Right renal pelvis (tissue), 4 donors: ENCODE measurements at places on chromosomes 6 and 20. TPM values are rescaled to one million over a fixed set of nuclear protein-coding genes. Genes with fewer than 3 reads are reported as not detected.

GRCh38 chr6:106547601-106548453 is 81.5 kb downstream of the RTN4IP1 start:
- DNase-seq = no peak

GRCh38 chr20:47758517-47759450 is 26.5 kb downstream of the SULF2 start:
- no peak for DNase-seq

GRCh38 chr20:54692168-54692887 is 216.9 kb downstream of the DOK5 start:
- DNase-seq = no peak

- no peak for DNase-seq
Measured at GRCh38 chr6:1796706-1797529, 187.2 kb downstream of the FOXC1 start.

DNA sequence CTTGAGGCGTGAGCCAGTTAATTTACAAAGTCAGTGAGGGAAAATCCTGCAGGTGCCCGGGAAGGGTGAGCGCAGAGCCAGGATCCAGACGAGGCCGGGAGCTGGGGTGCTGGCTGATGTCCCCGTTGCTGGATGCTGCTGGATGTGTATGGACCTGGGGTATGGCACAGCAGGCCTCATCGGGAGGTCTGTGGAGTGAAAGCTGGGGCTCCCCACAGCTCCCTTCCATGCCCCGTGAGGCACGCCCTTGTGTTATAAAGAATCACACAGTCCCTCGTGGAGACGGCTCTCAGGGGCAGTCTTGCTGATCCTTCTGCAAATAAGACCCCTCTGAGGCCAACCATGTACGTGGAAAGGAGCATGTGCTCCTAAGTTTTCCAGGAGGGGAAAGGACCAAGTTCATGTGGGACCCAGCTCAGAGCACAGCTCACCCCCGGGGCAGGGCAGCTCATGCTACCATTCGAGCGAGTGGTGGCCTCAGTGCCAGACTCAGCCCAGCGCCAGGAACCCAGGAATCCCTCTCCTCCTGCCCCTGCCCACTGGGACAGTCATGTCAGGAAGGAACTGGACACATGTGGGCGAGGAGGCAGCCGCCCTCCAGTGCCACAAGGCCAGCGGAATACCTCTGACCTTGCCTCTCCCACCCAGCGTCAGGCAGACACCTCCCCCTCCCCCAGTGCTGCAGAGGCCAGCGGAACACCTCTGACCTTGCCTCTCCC is 97.5 kb downstream of the CDH4 start:
- no peak for DNase-seq

- DNase-seq = no peak
Measured at GRCh38 chr20:11436113-11436905, 481.4 kb upstream of the BTBD3 start.

GRCh38 chr6:87183687-87184086 is 28.3 kb downstream of the ZNF292 start:
- DNase-seq = no peak

DNA sequence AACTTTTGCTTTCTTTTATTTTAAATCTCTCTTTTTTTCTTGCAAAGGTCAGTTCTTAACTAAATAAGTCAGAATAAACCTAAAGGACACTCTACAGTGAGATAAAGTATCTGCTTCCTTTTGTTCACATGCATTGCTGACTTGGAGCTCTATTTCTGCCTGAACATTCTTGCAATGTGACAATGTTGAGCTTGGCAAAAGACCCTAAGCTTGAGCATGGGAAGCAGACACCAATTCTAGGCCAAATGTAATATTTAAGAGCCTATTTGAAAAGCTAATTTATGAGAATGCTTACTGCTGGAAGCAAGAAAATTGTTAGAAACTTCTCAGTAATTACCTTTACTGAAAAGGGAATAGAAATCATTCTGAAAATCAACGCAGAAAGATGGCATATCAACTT is 556.2 kb downstream of the CBLN4 start:
- DNase-seq = no peak

DNA sequence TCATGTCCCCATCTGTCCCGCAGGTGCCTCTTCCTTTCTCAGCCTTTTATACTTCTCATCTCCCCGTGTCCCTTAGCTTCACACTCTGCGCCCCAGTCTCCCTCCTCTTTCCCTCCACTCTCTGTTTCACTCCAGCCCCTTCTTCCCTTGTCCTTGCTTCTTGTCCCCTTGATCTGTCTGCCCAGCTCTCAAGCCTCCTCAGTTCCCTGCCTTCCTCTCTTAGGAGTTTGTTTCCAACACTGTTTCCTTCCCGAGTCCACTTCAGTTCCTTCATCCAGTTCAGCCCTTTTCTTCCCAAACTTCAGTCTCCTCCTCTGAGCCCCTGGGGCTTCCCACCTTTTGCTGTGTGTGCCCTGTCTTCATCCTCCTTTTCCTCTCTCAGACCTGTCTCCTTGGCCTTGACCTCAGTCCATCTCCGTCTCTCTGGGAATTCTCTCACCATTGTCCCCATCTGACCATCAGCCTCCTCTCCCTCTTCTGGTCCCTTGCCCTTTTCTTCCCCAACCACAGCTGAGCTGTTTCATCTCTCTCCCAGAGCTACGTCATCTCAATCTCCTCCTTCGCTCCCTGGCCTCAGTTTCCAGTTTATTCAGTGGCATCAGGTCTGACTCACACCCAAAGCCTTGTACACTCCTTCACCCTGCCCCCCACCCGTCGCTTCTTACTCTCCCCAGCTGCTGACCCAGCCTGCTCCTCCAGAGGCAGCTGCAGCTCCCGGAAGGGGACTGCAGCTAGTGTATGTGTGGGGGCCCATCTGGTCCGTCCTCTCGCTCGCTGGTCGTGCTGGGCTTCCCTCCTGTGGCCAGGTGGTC is 2.7 kb upstream of the DDR1 start:
- DNase-seq = no peak

Gene C6orf15
- polyA plus RNA-seq = not detected

Gene DNAH8
- 0.27 TPM for polyA plus RNA-seq

Gene RAB32
- 28.1 TPM for polyA plus RNA-seq

Gene LZTS3
- 15.4 TPM for polyA plus RNA-seq

DNA sequence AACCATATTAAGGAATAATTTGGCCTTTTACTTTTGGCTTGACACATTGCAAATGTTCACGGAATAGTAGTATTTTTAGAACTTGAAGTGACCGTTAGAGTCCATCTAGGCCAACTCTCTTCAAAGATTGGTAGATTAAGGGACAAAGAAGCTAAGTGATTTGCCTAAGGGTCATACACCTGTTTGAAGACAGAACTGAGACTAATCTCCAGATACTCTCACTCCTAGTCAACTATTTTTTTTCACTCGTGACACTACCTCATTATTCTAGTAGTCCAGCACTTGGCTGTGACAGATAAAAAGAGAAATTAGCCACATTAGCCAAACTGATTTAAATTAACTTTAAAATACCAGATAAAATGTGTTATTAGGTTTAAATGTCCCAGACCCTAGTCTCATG is 10.6 kb downstream of the ACSS2 start:
- DNase-seq = no peak

Gene DEF6
- polyA plus RNA-seq = 4.1 TPM

DNA sequence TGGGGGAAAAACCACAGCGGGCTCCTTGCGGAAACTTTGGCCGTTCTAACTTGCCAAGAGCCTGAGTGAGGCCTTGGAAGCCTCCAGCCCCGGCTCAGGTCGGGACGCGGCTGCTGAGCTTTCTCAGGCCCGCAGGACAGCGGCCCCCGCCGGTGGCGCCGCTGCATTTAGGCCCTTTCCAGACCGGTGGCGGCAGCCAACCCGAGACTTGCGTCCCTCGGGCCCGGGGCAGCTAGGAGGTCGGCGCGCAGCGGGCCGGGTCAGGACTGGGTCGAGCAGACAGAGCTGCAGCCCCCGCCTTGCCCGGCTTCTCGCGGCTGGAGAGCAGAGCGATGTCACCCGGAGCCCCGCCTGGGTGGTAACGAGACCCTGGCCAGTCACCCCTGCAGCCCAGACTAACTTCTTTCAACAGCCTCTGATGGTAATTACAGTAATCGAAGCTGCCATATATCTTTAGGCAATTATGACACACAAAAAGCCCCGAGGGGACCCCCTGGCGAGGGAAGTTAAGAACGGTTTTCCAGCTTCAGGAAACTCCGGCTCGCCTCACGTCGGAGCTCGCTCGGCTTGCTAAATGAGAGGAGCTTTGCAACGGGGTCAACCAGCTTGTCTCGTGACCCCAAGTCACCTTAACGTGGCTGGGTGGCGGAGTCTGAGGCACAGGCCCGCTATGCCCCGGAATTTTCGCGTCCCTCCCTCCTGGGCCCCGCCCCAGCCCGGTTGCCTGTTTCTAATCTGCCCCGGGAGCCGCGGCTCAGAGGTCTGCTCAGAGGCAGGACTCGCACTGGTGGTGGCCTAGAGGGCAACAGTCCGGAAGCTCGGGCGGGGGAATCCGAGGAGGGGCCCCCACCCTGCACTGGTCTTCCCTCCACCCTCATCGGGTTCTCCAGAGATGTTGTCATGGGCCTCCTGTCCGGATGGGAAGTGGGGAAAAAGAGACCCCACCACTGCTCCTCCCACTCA is 3.0 kb downstream of the NR2E1 start:
- no peak for DNase-seq

Gene EYA4
- polyA plus RNA-seq = 18.5 TPM

DNA sequence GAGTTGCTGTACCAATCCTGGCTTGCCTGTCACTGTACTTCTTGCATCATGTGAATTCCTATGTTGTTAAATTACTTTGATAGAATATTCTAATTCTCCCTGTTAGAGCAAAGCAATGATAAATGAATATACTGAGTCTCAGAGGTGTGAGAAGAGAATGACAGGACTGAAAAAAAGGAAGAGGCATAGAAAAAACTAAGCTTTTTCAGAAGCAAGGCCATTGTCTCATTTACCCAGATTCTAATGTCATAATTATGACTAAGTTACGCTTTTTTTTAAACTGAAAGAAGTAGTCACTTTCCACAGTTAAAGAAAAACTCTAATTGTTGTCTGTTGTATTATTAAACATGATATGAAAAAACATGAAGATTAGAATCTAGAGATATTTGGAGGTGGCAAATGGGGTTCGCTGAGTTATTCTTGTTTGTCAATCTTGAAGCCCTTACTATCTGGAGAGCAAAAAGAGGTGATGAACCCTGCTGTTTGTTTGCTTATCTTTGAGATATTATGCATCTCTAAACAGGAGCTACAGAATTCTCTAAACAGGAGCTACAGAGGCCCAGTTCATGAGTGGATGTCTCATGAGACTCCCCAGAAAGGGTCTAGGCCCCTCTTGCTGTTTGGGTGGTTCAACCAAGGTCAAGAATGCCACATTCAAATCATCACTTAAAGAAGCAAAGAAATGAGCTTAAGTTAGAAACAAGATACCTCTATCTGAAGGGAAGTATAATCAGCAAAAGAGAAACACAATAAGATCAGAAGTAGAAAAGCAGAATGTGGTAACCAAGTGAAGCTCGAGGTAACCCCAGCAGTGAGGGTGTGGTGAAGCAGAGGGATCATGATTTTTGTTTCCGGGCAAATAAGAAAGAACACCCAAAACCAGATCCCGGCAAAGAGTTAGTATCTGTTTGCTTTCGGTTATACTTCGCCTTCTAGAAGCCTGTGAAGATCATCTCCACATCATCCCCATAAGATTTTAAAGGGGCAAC is 33.3 kb upstream of the THEMIS start:
- no peak for DNase-seq

DNA sequence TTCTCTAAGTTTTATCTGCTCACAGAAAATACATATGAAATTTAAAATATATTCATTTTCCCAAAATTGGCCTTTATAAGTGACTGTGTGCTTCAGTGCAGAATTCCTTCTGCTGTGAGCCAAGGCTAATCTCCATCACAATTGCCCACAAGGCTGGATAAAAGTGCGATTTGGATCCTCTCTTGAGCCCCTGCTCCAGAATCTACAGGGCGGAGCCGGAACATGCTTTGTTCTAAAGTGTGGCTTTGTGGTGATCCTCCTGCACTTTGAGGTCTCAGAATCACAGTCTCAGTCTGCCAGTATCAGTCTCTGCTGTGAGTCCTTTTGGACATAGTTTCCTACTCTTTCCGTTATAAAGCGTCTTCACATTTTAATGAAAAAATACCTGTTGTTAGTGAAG is 28.9 kb downstream of the SMOC2 start:
- no peak for DNase-seq

Gene TAF11
- polyA plus RNA-seq = 51.5 TPM

DNA sequence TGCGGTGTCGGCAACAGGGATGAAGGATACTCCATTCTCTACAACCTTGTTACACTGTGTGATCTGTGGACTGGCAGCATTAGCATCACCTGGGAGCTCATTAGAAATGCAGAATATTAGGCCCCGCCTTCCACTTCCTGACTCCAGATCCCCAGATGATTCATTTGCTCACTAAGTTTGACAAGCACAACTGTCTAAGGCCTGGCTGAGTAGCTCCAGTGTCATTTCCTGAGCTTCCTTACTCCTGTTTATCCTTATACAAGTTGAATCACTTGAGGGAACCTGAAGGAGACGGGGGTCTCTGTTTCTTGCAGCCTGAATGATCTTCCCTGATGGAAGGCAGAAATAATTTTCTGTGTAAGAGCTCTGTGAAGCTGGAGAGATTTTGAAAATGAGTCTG is 32.7 kb upstream of the PROKR2 start:
- DNase-seq = no peak

GRCh38 chr6:19410481-19410880 is 426.7 kb upstream of the ID4 start:
- DNase-seq = peak; percentile 5

DNA sequence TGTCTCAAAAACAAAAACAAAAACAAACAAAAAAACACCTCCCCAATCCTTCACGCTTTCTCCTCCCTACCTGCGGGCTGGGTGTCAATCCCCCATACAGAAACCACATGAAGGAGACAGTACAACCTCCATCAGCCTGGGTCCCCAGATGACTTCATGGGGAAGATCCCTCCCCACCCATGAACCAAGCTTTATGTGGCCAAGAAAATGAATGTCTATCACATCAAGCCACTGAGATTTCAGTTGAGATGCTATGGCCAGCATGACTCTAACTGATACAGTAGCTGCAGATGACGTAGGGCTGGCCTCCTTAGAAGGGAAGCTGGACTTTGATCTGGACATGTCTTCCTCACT is 21.2 kb upstream of the BNIP5 start:
- DNase-seq = no peak

GRCh38 chr6:37005061-37005810 is at the start of gene FGD2:
TSS of gene FGD2 (plus strand) at chr6:37005655. CDS start at chr6:37005818, 163 bp downstream.
- no peak for DNase-seq

GRCh38 chr20:20741087-20742045 is 28.9 kb upstream of the RALGAPA2 start:
- DNase-seq = no peak
